AG20443 (cell line): ENCODE measurements at places on chromosomes 5 and 9.

GRCh38 chr5:177445917-177446199 is 756 bp upstream of the PRR7 start:
- DNase-seq: no peak

DNA sequence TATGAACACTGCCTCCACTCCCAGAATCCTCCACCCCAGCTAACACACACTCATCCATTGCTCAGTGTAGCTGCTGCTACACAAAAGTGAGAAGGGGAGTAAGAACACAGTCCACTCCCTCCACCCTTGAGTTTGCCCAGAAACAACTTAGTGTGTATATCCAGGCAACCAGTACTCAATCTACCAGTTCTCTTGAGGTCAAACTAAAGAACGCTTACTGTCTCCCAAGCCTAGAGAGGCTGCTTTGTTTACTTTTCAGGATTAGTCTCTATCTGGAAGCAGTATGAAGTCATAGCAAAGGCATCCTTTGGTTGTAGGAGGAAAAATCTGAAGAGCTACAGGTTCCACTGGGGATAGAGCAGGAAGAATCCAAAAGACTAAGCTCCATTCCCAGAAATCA is 296.3 kb downstream of the KCNN2 start:
- DNase-seq: no peak

DNA sequence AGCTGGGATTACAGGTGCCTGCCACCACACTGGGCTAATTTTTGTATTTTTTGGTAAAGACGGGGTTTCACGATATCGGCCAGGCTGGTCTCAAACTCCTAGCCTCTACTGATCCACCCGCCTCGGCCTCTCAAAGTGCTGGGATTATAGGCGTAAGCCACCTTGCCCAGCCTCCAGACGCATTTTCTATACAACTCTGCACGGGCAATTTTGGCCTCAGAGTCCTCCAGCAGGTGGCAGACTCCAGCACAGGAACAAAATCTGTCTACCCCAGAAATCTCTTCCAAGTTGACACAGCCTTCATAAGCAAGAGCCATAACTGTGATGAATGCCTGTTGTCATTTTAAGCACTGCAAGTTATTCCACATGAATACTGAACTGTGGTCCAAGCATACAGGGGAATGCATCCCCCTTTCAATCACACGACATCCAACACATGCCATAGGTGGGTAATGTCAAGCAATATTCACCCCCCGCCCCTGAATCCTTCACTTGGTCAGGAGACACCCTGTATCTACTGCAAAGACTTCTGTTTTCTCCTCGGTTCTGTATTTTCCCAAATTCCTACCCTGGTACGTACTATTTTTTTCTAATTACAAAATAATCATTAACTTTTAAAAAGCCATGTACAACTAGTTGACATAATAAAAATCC is 50.8 kb downstream of the ALDH7A1 start:
- peak; percentile 53 for DNase-seq

DNA sequence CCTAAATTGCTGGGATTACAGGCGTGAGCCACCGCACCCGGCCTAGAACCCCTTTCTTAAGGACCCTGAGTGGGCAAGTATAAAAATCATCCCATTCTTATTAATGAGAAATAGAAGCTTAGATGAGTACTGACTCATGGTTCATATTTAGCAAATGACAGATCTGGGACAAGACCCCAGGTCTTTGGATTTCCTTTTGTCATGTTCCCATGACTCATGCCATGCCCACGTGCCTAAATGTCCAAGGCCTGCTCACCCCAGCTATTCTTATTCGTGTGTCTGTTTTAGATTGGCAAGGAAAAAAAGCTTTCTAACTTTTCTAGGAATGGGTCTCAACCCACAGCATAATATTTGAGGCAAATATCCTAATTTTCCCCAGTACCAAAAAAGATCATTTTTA is 57.7 kb upstream of the RPS23 start:
- peak; percentile 31 for DNase-seq

- no peak for DNase-seq
Measured at GRCh38 chr9:95211028-95211427, 106.5 kb downstream of the FANCC start.

GRCh38 chr9:121053544-121053943 is 3.5 kb upstream of the C5 start:
- no peak for DNase-seq

GRCh38 chr5:169423580-169424278 is 122.8 kb upstream of the SLIT3 start:
- no peak for DNase-seq
